Kasumi-1 (cell line): ENCODE measurements at places on chromosomes 7 and 10.

- DNase-seq, result no peak
Measured at GRCh38 chr10:102414749-102415148, 3.8 kb downstream of the PSD start.

GRCh38 chr10:21493784-21494183, 31.7 kb downstream of the SKIDA1 start:
- peak; percentile 69 for DNase-seq

- DNase-seq, result peak; percentile 86
Measured at GRCh38 chr10:97676770-97677581, 10.1 kb downstream of the AVPI1 start.

DNA sequence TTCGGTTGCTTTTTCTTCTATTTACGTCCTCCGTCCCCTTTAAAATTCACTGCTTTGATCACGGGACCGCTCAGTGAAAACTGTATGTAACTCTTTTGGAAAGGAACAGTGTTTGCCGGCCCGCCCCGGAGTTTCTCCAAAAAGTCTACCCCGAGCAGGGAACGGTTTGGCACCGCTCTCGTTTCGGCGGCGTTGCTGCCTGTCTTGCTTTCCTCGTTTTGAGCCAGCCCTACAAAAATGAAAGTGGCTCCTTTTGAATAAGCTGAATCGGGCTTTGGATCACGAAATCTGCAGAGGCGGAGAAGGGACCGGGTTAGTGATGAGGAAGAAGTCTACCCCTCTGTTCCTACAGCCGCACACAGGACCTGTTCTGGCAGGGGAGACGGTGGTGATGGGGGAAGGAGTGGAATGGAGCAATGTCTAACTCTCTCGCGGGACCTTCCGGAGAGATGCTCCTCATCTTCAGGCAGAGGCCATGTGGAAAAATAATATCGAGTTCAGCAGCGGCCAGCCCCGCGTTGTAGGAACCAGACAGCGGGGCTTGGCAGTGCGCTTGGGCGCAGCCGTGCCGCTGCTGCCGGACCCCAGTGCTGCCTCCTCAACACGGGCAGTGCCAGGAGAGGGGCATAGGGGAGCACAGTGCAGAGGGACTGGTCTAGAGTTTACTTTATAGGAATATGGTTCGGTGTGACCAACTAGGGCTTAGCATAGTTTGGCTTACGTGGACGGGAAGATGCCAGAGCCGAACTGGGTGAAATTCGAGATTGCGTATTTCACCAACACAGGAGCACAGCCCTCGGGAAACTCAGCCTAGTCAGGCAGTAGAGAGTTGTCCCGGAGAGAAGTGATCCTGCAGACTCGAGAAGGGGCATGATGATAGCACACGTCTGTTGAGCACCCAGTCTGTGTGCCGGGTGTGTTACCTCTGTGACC, 1.4 kb downstream of the HTRA1 start:
- DNase-seq, result no peak

GRCh38 chr7:123425246-123425645, 109.1 kb downstream of the IQUB start:
- DNase-seq, result no peak

GRCh38 chr10:129140921-129141885, 325.8 kb upstream of the MGMT start:
- DNase-seq, result no peak

- no peak for DNase-seq
Measured at GRCh38 chr10:35007858-35008301, 82.3 kb downstream of the CUL2 start.

DNA sequence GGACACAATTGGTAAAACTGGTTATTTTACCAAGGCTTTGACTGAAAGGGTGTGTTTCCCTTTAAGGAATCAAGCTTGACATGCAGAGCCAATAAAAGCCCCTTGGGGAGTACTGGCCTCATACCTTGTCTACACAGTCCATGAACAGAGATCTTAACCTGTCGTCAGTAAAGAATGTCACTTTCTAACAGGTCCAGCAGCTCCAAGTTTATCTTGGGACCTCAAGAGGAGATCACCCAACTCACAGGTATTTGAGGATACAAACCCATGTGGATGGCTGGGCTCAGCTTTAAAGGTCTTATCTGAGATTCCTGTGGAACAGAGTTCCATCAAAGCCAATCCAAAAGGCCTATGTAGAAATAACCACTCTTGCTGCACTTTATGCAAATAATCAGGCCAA, 61.3 kb downstream of the COA1 start:
- no peak for DNase-seq
